ENCODE measurements at places on chromosomes 3 and 15.

GRCh38 chr3:26171006-26171405 lies 381.1 kb downstream of the OXSM start:
- DNase-seq = no peak

GRCh38 chr3:113231827-113232253 lies 20.5 kb downstream of the BOC start:
- DNase-seq = no peak

GRCh38 chr3:29416514-29416913 lies 135.6 kb downstream of the RBMS3 start:
- peak; percentile 26 for DNase-seq

GRCh38 chr3:160577556-160578195 lies 12.3 kb upstream of the KPNA4 start:
- DNase-seq = no peak

DNA sequence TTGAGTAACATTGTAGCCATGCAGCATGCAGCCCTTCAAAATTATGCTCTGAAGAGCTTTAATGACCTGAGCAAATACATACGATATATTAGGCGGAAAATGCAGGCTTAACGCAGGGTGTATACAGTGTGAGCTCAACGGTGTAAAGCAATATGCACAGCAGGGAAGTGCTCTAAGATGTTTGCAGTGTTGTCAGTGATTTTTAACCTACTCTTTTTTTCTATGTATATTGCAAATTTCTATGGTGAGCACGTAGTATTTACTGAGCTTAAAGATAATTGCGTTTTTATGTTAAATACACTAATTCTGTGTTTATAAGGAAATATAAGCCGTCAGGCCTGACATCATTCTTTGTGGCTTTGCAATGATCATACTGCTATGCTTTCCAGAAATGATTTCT lies 42.1 kb downstream of the DGKG start:
- no peak for DNase-seq

DNA sequence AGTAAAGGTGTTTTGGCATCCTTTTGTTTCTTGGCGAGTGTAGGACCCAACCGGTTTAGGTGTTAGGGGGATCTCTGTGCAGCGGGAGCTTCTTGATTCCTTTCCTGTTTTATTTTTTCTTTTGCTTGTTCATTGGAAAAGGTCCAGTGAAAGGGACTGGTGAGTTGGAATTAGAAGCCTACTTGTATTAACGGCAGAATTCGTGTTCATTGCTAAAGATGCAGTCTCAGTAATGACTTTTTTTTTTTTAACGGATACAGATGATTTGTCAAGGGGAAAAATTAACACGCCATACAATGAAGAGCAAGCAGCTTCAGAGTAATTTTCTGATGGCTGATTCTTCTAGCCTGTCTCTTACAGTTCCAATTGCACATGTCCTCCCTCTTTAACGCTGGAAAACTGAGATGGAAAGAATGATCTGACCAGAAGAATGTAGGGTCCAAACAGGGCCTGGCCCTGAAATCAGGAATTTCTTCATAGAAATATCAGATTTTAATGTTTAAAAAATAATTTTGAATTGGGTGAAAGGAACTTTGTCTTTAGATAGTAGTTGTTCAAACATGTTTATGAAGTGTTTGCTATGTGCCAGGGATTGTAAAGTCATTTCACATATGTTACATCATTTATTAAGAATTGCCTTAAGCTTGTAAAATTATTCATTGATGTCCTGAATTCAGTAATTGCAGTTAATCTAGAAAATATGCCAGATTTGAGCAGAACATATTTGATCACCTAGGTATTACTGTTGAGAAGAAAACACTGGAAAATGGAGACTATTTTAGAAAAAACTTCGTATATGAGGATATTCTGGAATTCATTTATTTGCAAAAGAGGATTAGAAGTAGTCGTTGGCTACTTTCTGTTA lies 1.4 kb downstream of the MAPK6 start:
- no peak for DNase-seq

DNA sequence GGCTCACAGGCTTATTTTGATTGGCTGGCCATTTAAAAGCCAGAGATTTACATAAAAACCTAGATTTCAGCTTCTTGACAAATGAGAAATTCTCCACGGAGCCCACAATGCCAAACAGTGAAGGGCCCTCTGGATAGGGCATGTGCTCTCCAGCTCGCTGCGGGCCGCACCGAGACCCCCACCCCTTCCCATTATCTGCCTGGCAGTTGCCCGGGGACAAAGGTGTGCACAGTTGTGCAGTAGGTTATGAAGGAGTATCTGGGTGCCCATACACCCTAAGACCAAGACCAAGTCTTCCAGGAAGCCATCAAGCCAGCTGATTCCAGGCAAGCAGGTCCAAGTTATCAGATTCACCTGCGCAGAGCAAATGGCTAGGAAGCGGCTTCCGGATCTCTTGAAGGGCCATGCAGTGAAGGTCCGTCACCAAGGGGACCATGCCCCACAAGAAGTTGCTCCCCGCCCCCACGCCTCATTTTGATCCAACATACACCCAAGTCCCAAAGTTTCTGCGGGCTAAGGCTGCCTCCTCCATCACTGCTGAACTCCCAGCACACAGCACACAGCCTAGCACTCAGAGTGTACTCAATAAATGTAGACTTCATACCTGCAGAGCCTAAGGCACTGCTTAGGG lies 1.3 kb downstream of the MRPS25 start:
- DNase-seq = no peak

DNA sequence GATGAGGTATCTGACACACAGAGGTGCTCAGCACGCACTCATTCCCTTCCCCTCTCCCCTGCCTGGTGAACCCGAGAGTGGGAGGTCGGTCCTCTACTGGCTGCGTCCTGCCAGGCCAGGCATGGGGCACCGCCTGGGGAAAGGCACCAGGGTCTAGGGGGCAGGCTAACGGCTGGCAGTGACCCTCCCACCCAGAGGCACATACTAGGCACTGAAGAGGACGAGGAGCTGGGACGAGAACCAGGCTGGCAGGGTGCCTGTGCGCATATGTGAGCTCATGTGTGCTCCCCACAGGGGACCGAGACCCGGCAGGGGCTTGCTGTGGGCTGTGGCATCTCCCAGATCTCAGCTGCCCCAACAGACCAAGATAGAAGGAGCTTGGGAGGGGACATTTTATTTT lies 86.7 kb downstream of the IQSEC1 start:
- DNase-seq = peak; percentile 79

GRCh38 chr3:31469385-31469784 lies 63.3 kb upstream of the STT3B start:
- no peak for DNase-seq

GRCh38 chr15:46808834-46809233 lies 908.5 kb upstream of the SEMA6D start:
- DNase-seq = no peak

DNA sequence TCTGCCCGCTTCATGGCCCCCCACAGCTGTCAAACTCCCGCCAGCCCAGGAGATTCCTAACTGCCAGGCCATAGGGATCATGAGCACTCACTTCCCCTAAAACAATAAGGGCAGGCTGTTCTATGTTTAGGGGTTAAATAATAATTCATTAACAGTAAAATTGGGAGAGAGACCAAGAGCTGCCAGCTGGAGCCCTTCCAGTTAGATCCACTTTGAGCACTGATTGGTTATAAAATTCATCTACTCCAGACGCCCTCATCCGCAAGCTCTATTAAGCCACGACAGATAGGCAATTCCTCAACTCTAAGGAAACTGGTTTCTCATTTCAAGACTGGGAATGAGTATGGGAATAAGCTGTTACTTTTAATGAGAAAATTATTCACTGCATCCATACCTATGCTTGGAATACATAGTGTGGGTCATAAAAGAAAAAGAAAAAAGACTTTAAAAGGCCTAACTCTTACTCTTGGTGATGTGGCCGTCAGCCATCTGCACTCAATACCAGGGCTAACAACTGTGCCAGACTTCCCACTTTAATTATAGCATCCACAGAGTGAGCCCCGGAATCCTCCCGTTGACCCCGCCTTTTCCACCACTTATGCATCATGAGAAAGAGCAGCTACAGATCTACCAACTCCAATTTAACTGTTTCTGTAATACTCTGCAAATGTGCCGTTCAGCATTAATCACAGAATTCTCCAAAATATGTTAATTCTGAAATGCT lies 44.5 kb downstream of the IL17RD start:
- no peak for DNase-seq

- no peak for DNase-seq
These were observed 172.0 kb upstream of the HES1 start for GRCh38 chr3:193963808-193964516.

DNA sequence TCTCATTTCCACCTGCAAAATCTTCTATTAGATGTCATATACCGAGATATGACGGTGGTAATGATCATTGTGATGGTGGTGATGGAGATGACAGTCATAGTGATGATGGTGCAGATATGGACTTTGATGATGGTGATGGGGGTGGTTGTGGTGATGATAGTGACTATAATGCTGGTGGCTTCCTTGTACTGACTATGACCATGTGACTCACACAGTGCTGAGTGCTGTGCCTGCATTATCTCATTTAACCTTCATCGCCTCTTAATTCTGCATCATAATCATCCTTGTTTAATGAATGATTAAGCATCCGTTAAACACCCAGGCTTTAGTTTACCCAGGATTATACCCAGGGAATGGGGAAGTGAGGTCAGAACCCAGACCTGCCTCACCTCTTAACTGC lies 331.7 kb downstream of the FEZF2 start:
- no peak for DNase-seq

GRCh38 chr3:24829629-24830229 lies 335.1 kb upstream of the THRB start:
- DNase-seq = peak; percentile 66

GRCh38 chr3:168269001-168269400 lies 173.3 kb upstream of the GOLIM4 start:
- DNase-seq = no peak

DNA sequence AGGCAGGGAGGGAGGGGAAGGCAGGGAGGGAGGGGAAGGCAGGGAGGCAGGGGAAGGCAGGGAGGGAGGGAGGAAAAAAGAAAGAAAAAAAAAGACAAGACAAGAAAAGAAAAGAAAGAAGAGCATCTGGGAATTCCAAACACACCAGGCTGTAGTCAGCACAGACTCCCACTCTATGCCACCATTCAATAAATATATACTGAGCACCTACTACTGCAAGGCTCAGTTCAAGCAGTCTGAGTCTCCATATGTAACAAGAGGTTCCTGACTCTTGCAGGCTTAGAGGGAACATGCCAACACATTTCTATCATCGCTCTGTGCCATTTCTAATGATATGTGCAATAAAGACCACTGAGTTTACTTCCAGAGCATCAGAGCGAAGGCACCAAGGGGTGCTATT lies 47.7 kb downstream of the ANXA2 start:
- DNase-seq = no peak

GRCh38 chr3:51530485-51530884 lies 8.0 kb upstream of the RAD54L2 start:
- no peak for DNase-seq

- no peak for DNase-seq
These were observed 13.6 kb downstream of the GALNT15 start for GRCh38 chr3:16188071-16188470.

GRCh38 chr15:36643551-36643950 lies 64.1 kb downstream of the CDIN1 start:
- no peak for DNase-seq

GRCh38 chr3:6716420-6716819 lies 144.5 kb upstream of the GRM7 start:
- no peak for DNase-seq

- DNase-seq = no peak
These were observed 30.5 kb upstream of the LIPC start for GRCh38 chr15:58401276-58401675.

DNA sequence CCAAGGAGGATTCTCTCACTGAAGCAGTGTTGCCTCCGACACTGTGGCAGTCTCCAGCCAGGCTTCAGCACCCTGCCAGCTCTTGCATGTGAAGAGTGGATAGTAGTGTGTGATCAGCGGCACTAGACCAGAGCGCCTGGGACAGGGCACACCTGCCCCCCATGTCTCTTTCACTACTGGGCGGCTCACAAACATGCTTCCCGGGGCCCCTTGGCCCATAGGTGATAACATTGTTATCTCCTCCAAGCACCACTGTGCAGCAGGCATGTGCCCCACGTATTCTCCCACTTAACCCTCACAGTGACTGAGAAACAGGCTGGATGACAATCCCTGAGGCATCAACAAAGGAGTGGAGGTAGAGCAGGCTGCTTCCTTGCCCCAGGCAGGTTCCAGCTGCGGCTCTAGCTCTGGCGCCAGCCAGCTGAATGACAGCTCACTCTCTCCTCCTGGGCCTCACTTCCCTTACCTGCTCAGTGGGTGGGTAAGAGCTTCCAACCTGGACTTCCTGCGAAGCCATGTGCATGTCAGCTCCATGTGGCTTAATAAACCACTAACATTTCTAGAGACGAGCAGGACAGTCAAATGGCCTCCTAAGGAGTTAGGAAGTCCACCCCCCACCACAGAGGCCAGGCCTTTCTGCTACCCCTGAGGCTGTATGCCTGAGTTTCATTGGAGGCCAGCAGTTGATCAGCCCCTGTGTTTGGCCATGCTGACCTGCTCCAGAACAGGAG lies 37.8 kb downstream of the KLF13 start:
- peak; percentile 64 for DNase-seq
